Lung (tissue), 17 donors: ENCODE measurements at places on chromosomes 2 and 18.

DNA sequence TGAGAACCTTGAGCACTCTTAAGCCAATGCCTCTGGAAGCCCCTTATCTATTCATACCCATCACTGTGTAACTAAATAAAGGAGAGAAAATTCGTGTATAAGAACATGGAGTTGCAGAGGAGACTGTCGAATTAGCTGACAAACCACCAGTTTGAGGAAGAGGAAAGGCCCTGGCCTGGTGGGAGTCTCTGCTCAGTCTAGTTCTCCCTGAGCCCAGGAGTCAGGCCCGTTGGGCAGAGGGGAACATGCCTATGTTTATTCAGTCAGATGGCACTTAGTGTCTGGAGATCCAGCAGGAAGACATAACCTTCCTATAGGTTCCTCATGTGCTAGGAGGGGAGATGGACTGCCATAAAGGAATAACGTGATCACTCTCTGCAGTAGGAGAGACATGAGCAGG lies 60.3 kb downstream of the MGAT5 start:
- DNase-seq = no peak

GRCh38 chr2:164495491-164496223 lies 125.6 kb downstream of the GRB14 start:
- peak; percentile 56 for DNase-seq

GRCh38 chr2:237293978-237294377 lies 120.0 kb downstream of the COL6A3 start:
- peak; percentile 60 for DNase-seq

- DNase-seq = no peak
These were observed 11.6 kb downstream of the NOL10 start for GRCh38 chr2:10678225-10678624.

GRCh38 chr18:5295231-5295920 lies at the start of gene ZBTB14:
Gene ZBTB14, minus strand, starts transcription at chr18:5295726. Its CDS starts 2,480 bp downstream, at chr18:5293246.
- peak; percentile 91 for DNase-seq

- peak; percentile 45 for DNase-seq
These were observed 504 bp downstream of the ASAP2 start for GRCh38 chr2:9206991-9207640.
